Occipital lobe (tissue), 3 donors: ENCODE measurements at places on chromosomes 7 and 10. TPM values are rescaled to one million over a fixed set of nuclear protein-coding genes. Genes with fewer than 3 reads are reported as not detected.

Gene PLEKHS1
- not detected for total RNA-seq

Gene CADPS2
- total RNA-seq = 20.9 TPM

GRCh38 chr7:100532165-100533022 lies 6.6 kb upstream of the AGFG2 start:
- no peak for DNase-seq

- no peak for DNase-seq
These were observed 58.2 kb upstream of the YAE1 start for GRCh38 chr7:39507866-39508551.

DNA sequence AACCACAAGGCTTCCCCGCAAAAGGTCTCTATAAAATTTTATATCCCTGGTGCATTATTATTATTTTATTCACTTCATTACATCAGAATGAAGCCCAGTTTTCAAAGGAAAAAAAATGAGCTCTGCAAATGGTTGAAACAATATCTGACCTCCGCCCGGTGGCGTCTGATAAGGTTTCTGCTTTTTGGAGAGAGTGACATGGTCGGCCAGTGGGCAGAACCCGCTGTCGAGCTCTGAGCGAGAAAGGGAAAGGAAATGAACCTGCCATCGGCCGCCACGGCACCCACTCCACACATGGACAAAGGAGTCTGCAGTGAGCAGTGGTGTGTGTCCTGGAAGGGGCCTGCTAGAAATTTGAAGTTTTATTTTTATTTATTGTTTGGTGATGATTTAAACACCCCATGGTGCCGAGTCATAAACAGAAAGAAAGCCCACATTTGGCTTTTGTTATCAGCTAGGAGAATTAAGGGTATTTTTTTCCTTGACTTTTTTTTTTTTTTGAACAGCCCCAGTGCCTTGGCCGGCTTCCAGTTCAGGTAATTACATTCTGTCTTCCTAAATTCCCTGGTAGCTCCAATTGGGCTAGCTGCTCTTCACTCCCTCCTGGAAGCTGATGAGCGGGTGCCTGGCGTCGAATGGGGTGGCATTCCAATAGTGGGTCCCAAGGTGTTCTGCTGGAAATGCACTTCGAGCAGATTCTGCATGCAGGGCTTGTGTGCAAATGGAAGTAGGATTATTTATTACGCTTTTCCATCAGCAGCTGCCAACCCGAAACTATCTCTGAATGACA lies 149.4 kb upstream of the MKI67 start:
- DNase-seq = no peak

DNA sequence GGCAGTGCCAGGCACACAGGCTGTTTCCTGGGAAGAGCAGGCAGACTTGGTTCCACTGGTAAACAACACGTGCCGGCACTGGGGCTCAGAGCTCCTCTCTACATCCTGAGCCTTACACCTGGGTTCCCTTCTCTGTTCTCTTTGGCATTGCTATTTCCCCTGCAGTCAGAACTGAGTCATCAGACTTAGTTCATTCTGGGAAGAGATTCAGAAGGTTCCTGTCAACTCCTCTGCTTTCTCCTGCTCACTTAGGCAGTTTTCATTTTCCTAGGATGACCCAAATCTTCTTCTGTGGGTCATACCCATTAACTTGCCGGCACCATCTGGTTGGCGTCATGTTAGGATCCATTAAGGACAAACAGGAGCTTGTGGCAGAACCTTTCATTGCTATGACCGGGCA lies 33.4 kb upstream of the LRRC18 start:
- DNase-seq = no peak

DNA sequence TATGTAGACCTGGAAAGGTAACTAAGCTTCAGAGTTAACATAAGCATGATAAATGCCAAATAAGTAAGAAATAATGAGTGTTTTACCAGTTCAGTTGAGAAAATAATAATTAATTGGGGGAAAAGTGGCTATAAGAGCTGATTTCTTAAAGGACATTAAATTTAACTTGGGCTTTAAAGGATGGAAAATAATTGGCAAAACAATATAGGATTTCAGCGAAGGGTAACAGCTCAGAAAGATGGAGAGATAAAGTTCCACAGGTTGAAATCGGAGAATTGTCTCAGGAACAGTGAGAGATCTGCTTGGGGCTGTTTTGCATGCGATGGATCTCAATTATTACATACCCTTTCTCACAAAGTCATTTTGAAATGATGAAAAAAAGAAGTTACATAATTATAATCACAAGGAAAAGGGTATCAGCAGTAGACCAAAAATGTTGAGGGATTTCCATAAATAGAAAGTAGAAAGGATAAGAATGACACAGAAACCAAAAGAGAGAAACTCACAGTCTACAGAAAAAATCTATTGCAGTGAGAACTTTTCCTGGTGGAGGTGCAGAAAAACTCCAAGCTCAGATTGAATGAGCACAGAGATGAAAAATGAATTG lies 40.1 kb upstream of the ITGB8 start:
- DNase-seq = no peak

GRCh38 chr10:53930648-53931047 lies 870.4 kb downstream of the PCDH15 start:
- DNase-seq = no peak

DNA sequence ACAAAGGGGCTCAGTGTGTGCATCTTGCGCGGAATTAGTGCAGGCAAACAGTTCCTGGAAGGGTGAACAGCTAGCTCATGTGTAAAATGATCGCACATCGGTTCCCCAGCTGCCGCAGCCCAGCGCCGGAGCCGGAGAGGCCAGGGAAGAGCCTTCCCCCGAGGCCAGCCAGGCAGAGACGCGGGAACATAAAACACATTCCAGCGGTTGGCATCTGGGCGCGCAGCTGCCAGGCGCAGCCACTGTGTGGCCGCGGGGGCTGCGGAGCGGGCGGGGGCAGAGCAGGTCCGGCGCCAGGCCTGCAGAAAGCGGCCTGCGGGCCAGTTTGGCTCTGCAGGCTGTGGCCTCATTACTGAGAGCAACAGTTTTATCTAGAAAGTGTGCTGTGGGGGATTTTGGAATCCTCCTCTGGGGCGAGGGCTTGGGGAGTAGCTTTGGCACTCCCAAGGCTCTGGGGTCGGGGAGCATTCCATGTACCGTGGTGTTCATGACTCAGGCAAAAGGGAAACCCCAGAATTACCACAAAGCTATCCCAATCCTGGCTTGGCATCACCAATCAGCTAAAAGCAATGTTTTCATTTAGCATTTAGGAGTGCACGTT lies 74.3 kb downstream of the SAMD9 start:
- DNase-seq = no peak

DNA sequence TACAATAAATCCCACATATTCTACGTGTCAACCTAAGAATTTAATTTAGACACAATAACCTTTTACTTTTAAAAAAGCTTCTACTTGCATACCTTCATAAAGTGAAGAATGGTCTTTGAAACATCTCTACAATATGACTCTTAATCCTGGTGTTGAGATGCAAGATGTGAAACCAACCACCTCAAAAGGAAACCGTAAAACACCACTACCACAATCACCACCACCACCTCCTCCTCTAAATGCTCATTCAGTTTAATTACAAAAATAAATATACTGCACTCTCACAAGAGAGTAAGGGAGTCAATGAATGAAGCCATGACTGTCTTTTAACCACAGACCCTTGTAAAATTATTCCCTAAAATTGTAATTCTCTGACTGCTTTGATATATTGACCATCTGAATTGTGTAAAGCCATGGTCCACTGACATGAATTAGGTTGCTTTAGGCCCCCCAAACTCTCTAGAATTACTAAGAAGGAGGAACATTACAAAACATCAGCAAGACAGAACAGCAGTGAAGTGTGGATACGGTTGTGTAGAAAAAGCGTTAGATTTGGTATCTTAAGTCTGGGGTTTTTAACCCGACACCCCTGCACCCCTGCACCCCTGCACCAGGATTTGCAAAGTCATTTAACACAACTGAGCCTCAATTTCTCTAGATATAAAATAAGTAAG lies 171.4 kb downstream of the SFMBT2 start:
- no peak for DNase-seq
